ENCODE measurements at places on chromosomes 7 and 10.

- no peak for DNase-seq
These were observed 94.7 kb downstream of the GALNT11 start for GRCh38 chr7:152120210-152120609.

DNA sequence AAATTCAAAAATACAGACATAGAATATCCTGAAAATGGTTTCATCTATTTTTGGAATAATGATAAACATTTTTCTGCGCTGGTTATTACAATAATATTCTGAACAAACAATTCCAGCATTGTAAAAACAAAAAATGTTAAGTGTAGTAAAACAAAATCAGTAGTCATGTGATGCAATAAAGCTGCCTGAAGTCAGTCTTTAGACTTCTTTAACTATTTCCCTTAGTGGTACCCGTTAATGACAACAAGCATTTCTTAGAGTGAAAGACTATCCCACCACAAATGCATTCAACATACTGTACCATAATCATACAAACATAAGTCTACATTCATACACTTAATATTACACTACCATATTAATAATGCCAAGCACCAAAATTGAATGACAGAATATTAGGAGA, 1.6 kb downstream of the SKAP2 start:
- no peak for DNase-seq

- no peak for DNase-seq
These were observed 32.3 kb upstream of the ARL4A start for GRCh38 chr7:12655161-12655560.

DNA sequence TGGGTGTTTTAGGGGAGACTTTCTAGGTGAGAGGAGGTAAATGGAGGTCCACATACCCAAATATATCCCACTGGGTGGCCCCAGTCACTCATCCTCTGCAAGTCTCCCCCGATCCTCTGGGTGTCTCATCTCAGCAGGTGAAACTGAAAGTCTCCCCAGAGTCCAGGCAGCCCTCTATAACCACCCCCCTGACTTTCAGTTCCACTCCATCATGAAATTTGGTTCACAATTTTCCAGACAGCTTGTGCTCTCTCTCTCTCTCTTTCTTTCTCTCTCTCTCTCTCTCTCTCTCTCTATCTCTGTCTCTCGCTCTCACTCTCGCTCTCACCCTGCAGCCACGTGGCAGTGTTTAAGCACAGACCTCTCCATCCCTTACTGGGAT, 56.7 kb upstream of the ELN start:
- DNase-seq: no peak

- no peak for DNase-seq
These were observed 17.1 kb downstream of the ZNF485 start for GRCh38 chr10:43623351-43623750.

DNA sequence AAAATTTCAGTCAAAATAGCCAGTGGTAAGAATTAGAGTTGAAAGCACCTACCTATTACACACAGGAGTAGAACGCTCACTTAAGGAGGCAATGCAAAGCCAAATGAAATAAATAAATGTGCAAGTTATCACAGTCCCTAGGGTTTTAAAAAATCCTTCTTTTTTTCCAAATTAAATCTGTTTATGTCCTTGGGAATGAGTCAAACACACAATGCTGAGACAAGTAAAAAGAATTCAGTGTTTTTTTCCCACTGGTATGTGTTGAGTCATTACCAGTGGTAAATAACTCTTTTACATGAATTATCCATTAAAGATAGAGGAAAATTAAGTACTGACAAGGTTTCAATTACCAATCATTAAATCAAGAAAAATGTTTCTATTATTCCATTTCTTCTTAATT, 438.6 kb downstream of the TNS3 start:
- no peak for DNase-seq

GRCh38 chr10:277963-278362, 142.7 kb downstream of the ZMYND11 start:
- DNase-seq: no peak

DNA sequence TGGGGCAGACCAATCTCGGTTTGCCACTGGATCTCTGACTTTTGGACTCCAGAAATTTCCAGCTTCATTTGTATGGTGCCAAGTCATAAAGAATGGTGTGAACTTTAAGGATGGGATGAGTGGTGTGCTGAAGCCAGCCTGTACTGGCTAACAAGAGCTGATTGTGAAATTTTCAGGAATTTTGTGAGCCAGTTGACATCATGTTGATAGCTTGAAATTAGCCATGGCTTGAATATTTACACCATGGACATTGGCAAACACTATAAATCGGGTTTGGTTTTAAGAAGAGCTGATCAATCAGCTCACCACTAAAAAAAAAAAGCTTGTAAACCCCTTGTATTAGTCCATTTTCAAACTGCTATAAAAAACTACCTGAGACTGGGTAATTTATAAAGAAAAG, 14.1 kb upstream of the MYH16 start:
- DNase-seq: no peak

GRCh38 chr7:50068850-50069551, 24.0 kb downstream of the ZPBP start:
- no peak for DNase-seq

DNA sequence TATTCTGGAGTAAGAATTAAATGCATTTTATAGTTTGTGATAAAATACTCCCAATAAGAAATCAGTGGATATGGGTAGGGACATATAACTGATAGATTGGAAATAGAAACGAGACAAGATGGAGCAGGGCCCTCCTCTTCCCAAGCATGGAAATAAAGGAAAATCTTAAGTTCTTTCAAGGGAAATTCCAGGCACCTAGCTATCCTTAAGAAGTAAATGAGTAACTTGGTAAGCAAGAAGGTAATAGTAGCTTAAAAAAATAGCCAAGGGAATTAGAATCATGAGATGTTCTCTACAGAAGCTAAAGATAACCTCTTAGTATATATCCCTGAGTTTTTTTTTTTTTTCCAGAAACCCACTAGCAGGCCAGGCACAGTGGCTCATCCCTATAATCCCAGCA, 105.5 kb upstream of the FAM3C start:
- DNase-seq: no peak

DNA sequence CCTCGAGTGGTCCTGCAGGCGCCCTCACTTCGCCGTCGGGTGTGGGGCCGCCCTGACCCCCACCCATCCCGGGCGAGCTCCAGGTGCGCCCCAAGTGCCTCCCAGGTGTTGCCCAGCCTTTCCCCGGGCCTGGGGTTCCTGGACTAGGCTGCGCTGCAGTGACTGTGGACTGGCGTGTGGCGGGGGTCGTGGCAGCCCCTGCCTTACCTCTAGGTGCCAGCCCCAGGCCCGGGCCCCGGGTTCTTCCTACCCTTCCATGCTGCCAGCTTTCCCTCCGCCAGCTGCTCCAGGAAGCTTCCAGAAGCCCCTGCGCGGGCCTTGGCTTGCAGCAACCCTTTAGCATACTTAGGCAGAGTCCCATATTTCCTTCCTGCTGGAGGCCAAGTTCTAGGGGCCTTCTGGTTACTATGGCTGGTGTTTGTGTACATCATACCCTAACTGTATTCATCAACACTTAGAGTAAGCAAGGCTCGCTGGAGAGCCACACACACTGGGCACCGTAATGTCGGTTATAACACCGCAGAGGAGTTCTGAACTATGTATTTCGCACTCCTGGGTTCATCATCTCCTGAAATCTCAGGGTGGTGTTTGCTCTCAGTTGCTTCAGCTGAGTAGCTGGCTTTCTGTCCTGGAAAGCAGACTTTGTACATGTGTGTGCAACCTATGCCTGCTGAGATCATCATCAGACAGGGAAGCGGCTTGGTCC, 471 bp downstream of the MGMT start:
- no peak for DNase-seq

DNA sequence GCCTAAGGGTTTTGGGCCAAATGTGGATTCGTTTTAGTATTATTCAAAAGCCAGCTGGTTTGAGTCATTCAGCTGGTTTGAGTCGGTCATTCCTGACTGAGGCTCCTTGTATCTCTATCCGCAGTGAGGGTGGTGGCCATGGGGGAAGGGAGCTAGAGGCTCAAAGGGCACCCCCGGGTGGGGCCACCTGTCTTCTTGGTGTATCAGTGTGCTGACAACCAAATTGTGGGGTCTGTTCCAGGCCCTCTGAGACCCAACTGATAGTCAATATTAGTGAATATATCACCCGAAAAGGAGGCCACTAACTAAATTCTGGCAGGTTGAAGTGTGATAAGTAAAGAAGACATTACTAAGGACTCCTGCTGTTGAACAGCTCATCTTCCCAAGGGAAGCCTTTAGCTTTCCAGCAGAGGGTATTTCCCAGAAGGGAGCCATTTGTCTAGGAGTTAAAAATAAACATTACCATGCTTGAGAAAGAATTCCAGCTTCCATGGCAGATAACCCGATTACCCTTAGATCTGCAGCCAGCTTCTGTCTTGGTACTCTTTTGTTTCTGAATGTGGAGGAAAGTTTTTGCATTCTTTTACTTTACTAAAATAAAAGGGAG, 29.9 kb upstream of the DDX50 start:
- DNase-seq: no peak

DNA sequence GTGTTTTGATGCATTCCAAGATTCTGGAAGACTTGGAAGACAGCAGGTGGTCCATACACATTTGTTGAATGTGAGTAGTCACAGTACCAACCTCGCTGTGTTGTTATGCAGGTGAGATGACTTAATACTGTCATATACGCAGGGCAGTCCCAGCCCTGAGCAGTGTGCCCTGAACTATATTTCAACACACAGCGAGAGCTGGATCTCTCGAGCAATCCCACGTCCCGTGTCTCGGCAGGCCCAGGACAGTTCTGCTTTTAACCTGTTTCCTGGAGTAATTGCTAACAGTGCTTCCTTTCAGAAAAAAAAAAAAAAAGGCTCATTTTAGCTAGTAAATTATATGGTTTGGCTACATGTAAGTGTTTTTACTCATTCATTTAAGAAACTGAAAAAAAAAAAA, 179.7 kb downstream of the PRKCQ start:
- DNase-seq: no peak

- no peak for DNase-seq
These were observed 113.0 kb downstream of the SGMS1 start for GRCh38 chr10:50510517-50511473.

- DNase-seq: no peak
These were observed at the start of gene SCRN1 for GRCh38 chr7:29989257-29989995. Gene SCRN1 (minus strand): TSS chr7:29989801. CDS start chr7:29969067, 20,734 bp downstream.

DNA sequence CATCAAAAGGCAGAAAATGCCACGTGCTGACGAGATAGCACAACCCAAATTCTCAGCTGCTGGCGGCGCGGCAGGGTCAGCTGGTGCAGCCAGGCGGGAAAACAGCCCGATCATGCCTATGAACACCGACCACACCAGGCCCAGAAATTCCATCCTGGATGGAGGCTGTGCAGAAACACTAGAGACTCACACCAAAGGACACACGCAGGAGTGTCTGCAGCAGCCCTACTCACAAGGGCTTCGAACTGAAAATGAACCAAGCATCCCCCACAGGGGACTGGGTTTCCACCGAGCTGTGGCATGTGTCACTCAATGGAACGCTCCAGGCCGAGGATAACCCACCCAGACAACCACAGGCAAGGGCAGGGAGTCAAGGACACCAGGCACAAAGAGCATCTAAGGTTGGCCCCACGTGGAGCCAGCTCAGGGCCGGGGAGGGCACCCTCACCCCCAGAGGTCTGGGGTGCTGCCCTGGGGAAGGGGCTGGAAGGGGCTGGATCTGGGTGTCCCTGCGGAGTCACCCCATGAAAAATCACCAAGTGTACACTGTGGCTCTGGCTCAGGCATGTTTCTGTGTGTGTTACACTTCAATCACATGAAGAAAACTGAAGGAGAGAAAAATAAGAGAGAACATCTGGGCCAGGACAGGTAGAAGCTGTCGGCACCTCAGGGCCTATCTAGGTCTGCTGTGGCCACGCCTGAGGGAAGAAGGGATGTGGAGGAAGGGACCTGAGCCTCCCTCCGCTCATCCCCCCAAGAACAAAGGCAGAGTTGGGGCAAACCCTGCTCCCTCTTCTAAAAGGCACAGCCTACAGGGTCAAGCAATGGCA, 33.0 kb downstream of the RASGEF1A start:
- no peak for DNase-seq

DNA sequence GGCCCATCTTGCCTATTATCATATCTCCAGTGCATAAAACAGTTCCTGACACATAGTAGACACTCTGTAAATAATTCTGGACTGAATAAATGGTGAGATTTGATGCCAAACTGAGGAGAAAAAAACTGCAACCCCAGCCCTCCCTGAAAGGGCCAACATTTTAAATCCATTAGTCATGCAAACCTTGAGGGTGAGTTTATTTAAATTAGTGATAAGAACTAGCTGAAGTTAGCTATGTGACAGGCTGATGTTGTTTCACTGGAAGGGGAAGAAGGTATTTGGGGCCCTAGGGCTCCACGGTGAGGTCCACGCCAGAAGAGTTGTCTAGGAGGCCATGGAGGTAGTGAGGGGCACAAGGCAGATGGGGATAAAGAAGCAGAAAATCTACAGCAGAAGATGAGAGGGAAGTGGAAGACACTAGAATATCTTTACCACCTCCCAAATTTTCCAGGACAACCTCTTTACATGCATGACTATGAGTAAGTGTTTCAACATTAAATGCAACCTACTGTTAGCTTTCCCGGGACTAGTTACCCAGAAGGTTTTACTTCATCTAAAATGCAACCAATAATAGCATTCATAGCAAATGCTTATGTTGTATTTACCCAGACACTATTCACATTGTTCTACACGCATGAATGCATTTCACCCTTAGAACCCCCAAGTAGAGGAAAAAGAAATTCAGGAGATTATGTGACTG, 183.2 kb upstream of the LYZL1 start:
- DNase-seq: no peak

DNA sequence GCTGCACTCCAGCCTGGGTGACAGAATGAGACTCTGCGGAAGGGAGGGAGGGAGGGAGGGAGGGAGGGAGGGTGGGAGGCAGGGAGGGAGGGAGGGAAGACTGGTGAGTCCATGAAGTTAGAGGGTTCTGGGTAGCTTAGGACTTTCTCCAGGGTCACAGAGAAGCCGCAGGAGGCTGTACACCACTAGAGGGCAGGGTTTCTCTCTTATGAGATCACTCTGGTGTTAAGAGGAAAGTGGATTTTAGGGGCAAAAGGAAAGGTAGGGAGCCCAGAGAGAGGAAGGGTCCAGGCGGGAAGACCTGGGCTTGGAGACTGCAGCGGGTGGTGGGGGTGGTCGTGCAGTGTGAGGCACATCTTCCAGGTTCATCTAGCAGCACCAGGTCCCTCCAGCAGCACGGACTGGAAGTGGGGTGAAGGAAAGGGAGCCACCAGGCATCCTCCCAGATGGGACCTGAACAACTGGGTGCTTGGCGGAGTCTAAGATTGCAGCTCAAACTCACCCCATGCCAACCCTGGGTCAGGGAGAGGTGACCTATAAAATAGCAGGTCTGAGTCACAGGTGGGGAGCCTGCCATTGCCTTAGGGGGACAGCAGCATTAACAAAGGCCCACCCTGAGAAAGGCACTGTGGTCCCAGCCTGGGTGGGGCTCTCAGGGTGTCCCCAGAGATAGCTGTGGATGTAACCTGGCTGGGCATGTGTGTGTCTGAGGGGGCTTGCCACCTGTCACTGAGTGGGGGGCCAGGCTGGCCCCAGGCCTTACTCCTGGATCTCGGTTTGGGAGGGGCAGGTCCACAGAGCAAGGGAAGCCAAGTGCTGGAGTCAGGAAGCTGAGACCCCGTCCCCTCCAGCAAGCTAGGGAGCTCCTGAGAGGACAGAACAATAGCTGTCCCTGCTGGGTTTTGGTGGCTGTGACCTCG, 48.5 kb upstream of the SLC29A3 start:
- peak; percentile 3 for DNase-seq

- no peak for DNase-seq
These were observed 163.0 kb downstream of the FGFR2 start for GRCh38 chr10:121435099-121435875.

- DNase-seq: no peak
These were observed 17.4 kb downstream of the KLHL7 start for GRCh38 chr7:23123007-23123406.
